Naive thymus-derived CD4-positive, alpha-beta T cell (primary cell): ENCODE measurements at places on chromosomes 6 and 20.

DNA sequence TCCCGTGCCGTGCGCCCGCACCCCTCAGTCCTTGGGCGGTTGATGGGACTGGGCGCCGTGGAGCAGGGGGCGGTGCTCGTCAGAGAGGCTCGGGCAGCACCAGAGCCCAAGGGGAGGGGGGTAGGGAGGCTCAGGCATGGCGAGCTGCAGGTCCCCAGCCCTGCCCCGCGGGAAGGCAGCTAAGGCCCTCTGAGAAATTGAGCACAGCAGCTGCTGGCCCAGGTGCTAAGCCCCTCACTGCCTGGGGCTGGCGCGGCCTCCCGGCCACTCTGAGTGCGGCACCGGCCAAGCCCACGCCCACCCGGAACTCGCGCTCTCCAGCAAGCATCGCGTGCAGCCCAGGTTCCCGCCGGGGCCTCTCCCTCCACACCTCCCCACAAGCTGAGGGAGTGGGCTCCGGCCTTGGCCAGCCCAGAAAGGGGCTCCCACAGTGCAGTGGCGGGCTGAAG lies 16.4 kb downstream of the SOX4 start:
- no peak for DNase-seq
- no peaks in the 10 kb centered on the region for H3K4me1 ChIP-seq
- H3K36me3 ChIP-seq = no peaks in the 10 kb centered on the region
- H3K27me3 ChIP-seq = no peaks in the 10 kb centered on the region
- no peak overlapping the region for H3K4me3 ChIP-seq

GRCh38 chr6:139378882-139379341 lies 4.5 kb upstream of the CITED2 start:
- no peak overlapping the region for H3K4me3 ChIP-seq
- no peak overlapping the region for H3K27ac ChIP-seq
- H3K4me1 ChIP-seq = peaks cover 5% of the 10 kb centered on the region
- no peaks in the 10 kb centered on the region for H3K36me3 ChIP-seq
- H3K27me3 ChIP-seq = no peaks in the 10 kb centered on the region

DNA sequence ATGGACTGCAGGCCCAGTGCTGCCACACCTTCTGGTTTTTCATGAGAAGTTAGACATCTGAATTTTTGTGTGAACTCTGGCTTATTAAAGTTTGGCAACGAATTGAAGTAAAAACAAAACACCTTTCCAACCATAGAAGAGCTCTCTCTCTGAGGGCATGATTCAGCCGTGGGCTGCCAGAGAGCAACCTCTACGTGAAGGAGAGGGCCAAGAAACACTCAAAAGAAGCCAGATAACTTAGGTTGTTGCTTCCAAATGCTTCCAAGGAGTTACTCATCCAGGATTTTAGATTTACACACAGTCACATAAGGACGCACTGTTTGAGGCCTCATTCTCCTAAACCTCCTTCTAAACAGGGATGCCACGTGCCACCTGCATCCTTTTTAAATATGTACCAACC lies 65.5 kb downstream of the NRN1 start:
- no peak for DNase-seq
- no peaks in the 10 kb centered on the region for H3K36me3 ChIP-seq
- H3K4me3 ChIP-seq = no peak overlapping the region
- H3K27ac ChIP-seq = no peak overlapping the region

- no peaks in the 10 kb centered on the region for H3K4me1 ChIP-seq
- no peak for DNase-seq
- H3K4me3 ChIP-seq = no peak overlapping the region
- no peaks in the 10 kb centered on the region for H3K27me3 ChIP-seq
- H3K36me3 ChIP-seq = no peaks in the 10 kb centered on the region
- H3K27ac ChIP-seq = no peak overlapping the region
These were observed 78.6 kb downstream of the INSM1 start for GRCh38 chr20:20446425-20447015.

GRCh38 chr6:138833816-138834539 lies 38.1 kb downstream of the ECT2L start:
- no peak for DNase-seq
- no peaks in the 10 kb centered on the region for H3K27me3 ChIP-seq
- H3K36me3 ChIP-seq = no peaks in the 10 kb centered on the region
- no peak overlapping the region for H3K4me3 ChIP-seq

DNA sequence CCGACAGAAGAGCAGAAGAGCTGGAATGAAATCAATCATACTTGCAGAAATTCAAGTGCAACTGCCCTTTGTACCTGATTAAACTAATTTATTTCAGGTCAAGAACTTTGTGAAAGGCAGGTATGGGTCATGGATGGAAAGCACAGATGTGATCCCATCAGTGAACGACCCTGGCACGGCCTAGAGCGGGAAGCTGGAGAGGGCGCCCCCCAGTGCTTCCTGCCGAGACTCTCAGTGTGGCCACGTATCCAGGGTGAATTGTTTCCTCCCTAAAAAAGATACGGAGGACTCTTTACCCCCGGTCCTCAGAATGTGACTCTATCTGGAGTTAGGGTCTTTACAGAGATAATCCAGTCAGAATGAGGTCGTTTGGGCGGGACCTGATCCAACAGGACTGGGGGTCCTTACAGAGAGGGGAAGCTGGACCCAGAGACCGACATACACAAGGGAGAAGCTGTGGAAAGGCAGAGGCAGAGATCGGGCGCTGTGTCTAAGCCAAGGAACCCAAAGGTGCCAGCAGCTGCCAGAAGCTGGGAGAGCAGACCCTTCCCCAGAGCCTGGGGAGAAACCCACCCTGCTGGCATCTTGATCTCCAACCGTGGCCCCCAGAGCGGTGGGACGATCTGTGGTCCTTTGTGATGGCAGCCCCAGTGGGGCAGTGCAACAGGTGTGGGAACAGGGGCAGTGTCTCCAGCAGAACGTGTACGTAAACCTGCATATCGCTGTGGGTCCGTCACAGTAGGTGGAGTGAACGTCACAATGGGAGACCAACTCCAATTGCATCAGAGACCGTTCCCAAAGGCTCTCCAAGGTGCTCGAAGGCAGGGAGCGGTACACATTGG lies 91.9 kb downstream of the TAF4 start:
- H3K27ac ChIP-seq = no peak overlapping the region
- H3K4me3 ChIP-seq = no peak overlapping the region
- peaks cover 14% of the 10 kb centered on the region for H3K36me3 ChIP-seq
- H3K27me3 ChIP-seq = no peaks in the 10 kb centered on the region

GRCh38 chr6:126091466-126091865 lies 105.1 kb downstream of the TRMT11 start:
- no peak overlapping the region for H3K27ac ChIP-seq
- H3K4me3 ChIP-seq = no peak overlapping the region
- no peaks in the 10 kb centered on the region for H3K27me3 ChIP-seq
